ENCODE measurements at places on chromosomes 7 and 10.

- DNase-seq = no peak
These were observed 41.2 kb upstream of the COBL start for GRCh38 chr7:51357821-51358220.

DNA sequence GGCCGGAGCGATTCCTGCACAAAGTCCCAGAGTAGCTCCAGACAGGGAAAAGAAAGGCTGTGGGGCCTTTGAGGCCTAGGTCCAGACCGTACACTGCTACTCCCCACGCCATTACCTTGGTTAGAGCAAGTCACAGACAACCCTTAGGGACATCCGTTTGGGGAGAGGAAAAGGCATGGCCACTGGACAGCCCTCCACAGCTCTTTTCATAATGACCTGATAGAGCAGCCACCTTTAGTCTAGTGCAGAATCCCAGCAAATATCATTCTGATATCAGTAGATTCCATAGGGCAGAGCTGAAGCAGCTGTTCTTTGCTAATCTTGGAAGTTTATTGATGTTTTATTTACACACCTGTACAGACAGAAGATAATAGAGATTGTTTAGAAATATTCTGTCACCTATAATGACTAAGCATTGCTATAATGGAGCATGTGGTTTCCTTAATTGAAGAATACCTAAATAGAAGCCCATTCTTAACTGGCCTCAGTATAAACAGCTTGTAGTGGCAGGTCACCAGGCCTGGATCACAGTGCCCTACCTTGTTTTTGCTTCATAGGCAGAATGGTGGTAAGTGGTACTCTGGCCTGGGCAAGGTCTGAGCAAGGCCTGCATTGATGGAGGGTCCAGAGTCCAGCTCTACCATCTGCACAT lies 27.9 kb downstream of the OGDH start:
- DNase-seq = no peak

- no peak for DNase-seq
These were observed 103.0 kb downstream of the COBL start for GRCh38 chr7:51213618-51214017.

DNA sequence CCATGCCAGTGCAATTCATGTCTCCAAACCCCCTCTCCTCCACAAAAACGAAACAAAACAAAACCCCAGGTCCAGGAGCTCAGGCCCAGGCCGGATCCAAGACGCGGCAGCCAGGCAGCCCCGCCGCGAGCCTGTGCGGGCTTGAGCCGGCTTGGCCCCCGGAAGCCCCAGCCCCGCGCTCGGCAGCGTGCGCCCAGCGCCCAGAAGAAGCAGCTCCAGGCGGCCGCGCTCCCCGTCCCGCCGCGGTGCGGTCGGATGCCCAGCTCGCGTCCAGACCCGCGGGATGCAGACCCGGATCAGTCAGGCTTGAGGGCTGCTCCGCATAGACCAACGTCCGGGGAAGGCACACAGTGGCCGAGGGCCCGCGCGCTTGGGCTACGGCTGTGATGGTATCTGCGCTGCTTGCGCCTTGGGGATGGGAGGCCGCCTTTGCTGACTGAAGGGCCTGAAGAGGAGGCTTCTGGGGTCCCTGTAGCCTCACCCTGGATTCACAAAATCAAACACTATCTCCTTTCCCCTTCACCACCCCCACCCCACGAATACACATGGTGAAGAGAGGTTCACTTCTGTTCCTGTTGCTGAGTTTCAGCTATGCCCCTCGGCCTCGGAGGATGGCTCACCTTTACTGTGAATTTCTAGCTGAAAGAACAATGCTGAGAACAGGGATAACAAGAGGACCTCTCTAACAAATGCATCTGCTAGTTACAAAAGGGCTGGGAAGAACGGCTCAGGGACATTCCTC lies 79.9 kb upstream of the EN2 start:
- no peak for DNase-seq

DNA sequence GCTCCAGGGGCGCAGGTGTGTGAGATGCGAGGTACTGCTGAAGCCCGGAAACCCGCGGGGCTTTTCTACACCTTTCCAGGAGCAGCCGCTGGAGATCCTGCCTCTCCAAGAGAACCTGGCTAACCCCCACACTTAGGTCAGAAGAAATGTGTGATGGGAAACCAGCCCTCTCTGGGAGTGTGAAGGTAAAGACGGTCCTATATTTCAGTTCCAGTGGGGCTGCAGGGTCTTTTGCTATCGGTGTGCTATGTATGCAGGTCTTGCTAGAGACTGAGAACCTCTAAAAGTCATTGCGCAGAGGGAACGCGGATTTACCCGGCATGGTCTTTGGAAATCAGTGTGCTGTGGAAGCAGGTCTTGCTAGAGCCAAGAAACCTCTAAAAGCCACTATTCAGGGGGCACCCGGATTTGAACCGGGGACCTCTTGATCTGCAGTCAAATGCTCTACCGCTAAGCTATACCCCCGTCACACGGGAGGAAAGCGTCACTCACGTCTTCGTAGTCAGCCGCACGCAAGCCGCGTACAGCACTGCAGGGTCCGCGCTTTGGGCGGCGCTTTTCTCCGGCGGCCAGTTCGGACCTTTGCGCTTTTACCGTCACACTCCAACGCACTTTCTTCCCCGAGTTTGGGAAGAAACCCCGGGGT lies 46.0 kb downstream of the ZNF777 start:
- DNase-seq = peak; percentile 3

- no peak for DNase-seq
These were observed 188.6 kb downstream of the ELFN1 start for GRCh38 chr7:1858435-1859265.

GRCh38 chr10:101050208-101051069 lies 11.3 kb upstream of the KAZALD1 start:
- no peak for DNase-seq

DNA sequence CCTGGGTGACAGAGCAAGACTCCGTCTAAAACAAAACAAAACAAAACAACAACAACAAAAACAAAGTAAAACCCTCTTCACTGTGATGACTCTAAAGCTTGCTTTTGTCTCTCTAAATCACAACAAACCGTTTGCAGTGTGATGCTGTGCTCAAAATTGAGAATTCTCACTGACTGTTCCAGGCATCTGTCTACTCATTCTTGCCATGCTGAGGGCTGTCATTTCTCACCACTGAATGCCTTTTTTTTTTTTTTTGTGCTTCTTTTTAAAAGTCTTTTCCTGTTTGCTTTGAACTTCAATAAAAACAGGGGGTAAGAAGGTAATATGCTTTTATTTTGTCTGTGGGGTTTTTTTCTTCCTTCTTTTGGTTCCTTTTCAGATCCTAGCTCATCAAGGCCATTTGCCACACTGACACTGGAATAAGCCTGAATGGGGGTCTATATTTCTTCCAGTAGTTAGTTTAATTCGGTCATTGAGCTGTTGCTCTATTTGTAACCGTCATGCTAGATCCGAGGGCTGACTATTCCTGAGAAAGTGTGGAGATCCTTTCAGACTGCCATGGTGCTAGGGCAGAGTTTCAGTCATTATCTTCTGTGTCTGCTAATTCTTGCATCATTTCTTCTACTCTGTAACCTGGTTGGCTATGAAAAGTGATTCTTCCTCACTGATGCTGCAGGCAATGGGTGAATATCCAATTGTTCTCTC lies 10.6 kb downstream of the FAS start:
- no peak for DNase-seq

DNA sequence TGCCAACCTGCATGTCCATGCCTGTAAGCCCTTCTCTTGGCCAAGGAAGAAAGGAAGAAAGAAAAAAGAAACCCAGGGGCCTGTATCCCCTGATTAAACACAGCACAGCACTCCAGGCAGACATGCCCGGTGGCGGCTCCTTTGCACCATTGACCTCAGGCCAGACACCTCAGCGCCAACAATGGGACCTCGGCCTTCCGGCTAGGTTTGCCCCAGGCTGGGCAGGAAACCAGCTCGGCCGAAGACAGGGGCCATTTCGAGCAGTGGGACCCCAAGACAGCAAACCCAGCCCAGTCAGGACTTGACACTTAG lies 2.8 kb downstream of the HOXA10 start:
- DNase-seq = no peak

DNA sequence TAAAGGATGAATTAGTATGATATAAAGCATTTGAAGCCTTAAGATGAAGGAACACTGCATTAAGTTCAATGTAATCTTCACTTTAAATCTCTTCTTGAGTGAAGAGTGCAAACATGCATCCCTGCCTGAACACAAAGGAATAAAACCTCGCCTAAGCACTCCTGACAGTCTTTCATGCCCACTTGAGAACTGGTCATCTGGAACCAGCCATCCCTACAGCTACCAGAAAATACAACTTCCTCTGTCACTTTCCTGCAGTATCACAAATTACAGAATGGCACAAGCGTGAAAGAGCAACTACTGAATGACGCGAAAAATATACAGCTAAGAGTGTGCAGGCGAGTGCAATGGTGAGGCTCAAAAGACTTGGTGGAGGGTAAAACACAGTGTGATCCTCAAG lies 1079.9 kb downstream of the CNTNAP2 start:
- DNase-seq = no peak

DNA sequence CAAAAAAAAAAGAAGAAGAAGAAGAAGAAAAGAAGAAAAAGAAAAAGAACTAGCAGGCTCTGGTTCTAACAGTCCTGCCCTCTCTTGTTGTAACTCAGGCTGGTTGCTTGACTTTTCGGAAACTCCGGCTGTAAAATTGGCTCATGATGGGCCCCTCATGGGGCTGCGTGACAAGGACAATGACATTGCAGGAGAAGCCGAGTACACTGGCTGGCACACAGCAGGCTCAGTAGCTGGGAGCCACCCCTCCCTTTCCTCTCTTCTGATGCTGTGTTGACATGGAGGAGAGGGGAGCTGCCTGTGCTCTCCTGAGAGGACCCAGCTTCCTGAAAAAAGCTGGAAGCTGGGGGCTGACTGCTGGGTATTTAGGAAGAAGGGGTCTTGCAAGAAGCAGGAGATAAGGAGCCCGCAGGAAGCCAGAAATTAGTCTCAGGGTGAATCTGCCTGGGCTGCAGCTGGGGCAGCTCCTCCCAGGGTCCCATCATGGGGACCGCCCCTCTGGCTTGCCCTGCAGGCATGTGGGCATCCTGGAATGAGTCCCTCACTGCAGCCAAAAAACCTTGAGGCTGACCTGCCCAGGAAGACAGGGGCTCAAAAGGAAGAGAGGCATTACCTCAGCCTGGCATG lies 14.6 kb upstream of the GPR26 start:
- no peak for DNase-seq

DNA sequence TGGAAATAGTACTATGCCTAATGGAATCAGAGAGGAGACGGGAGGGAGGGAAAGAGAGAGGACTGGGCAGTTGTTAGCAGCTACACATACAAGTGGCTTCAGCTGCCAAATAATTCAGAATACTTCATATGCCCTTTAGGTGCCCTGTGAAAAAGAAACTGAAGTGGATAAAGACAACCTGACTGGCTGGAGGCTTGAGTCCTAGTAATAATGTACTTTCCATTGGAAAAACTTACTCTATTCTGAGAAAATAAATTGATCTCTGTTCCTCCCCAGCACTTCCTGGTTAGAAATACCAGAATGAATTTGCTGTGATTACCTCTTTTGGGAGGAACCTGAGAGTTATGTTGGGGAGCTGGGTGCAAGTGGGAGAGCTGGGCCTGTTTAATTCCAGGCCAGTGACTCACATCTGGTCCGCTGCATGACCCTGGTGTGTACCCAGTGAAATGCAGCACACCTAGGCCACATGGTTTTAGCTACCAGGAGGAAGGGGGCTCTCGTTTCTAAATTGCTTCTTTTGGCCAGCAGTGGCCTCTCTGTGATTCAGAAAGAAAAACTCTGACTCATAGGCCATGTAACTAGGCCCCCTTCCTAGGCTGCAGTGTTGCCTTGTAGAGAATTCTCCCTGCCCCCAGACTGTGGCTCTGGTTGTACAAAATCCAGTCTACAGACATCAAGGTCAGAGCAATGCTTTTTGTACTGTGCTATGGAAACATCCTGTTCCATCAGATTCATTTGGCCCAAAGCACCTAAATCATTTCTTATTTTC lies 6.5 kb downstream of the AGFG2 start:
- DNase-seq = peak; percentile 67

GRCh38 chr10:132328738-132329137 lies 3.3 kb upstream of the LRRC27 start:
- DNase-seq = no peak

DNA sequence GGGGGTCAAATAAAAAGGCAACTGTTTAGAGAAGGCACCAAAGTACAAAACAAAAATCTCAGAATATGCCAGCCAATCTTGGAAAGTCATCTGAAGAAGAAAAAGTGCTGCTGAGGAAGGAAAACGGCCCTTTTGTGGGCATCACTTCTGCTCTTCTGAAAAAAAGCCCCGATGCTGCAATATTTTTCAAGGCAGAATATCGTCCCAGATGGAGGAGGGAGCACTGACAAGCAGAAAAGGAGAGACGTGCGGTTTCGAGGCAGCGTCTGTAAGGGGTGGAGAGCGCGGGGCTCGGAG lies 959 bp upstream of the ATRNL1 start:
- DNase-seq = no peak

DNA sequence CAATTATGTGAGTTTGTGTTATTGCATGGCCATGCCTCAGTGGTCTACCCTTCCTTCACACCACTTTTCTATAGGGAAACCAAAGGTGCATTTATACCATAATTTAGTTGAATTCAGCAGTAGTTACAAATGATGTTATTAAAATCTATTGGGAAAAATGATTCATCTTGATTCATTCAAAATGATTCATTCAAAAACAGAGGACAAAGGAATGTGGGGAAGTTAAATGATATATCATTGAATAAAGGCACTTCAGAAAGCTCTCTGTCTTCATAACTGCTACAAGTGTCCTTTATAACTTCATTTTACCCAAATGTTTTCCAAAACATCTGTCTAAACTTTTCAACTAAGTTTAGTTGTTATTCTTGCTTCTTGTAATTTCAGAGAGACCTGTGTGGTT lies 722.9 kb downstream of the GRM8 start:
- no peak for DNase-seq

GRCh38 chr7:34013421-34013820 lies 108.1 kb downstream of the BMPER start:
- DNase-seq = no peak

- DNase-seq = no peak
These were observed 19.0 kb downstream of the HYAL4 start for GRCh38 chr7:123864012-123864411.

- DNase-seq = no peak
These were observed 64.1 kb downstream of the PHTF2 start for GRCh38 chr7:77862691-77863090.

DNA sequence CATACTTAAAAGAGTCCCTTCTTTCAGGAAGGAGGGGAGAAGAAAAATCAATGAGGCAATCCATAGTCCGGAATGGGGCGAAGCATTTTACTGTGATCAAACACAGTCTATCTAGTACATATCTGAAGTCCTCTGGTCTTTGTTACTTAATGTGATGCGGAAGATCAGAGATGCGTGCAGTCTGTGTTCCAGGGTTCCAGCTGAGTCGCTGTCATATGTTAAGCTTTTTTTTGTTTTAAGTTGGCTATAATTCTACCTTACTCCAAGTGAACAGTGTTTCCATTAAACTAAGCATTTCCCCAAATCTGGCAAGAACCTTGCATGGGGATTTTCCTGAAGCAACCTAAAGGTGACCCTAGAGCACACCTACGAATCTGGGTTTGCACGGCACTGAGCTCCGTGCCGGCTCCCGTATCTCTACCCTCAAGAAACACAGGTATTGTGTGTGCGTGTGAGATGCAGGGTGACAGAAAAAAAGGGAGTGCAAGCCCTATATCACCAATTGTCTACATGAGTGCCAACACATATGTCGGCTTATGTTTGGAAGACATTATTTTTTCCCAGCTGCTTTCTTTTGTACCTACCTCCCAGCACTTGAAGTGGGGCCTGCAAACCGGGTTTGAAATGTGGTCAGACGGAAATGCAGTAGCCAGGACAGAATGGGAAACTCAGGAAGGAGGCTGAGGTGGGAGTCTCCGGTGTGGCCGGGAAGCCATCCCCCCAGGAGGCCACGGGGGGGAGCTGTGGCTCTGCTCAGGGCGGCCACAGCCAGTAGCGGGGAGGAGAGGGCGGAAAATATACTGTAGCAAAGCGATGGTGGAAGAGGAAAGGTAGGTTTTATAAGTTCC lies 435.8 kb upstream of the MGMT start:
- DNase-seq = peak; percentile 4

All from astrocyte of the cerebellum (primary cell).